ENCODE measurements at places on chromosomes 11 and 22. TPM values are rescaled to one million over a fixed set of nuclear protein-coding genes. Genes with fewer than 3 reads are reported as not detected.

SLC22A12 gene
- total RNA-seq: not detected

OR8D4 gene
- not detected for total RNA-seq

GALNT18 gene
- 5.7 TPM for total RNA-seq

- DNase-seq: no peak
Measured at GRCh38 chr11:133816146-133816870, 29.0 kb downstream of the SPATA19 start.

DNA sequence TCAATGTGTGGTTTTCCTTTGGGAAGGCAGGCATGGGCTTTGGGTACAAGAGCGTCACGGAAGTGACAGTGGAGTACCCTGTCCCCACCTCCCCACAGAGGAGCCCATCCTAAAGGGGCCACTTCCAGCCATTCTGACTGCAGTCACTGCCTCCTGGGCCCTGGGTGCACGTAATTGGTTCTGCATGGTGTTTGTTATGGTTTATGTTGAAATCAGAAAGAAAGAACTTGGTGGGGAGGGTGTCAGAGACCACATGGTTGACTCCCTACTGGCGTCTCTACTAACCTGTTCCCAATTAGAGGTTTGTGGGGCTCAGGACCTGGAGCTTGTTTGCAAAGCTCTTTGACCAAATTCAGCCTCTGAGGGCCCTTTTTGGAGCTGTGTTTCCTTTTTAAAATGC, 40.8 kb downstream of the RIBC2 start:
- no peak for DNase-seq

- DNase-seq: no peak
Measured at GRCh38 chr22:48594757-48595510, 1232.7 kb downstream of the BRD1 start.

DNA sequence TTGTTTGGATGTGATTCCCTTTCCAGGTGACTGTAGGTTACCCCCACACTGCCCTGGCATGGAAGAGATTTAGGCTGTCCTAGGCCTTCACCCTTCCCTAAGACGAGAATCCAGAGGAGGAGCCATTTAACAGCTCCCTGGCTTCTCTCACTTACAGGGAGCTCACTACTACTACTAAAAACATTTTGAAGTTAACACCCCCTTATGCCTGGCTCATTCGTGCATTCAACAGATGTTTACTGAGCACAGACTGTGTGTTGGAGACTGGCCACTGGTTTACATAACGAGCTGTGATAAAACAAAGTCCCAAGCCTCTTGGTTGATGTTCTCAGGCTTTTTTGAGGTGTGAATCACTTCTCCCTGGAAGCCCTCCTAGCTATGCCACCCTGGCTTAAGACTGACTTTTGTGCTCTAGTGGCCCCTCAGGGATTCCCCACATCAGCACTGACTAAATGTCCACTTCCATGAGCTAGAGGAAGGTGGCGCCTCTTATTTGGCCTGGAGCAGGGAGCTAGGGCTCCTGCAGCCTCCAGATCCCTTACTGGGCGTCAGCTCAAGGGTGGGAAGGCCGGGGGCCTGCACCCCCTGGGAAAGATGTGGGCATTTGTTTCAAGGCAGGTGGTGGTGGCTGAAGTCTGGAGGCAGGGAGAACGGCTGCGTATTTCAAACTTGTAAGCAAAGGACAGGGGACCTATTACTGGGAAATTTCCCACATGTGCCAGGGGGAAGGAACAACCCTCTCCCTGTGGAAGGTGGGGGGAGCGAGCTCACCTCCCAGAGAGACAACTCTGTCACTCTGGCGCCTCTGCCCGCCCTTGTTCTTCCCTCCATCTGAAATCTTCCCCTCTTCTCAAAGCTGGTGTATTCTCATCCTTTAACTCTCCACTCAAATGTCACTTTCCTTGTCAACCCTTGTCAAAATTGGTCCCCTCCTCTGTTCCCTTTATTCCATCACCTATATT, 19.4 kb upstream of the MALAT1 start:
- DNase-seq: peak; percentile 77

DNA sequence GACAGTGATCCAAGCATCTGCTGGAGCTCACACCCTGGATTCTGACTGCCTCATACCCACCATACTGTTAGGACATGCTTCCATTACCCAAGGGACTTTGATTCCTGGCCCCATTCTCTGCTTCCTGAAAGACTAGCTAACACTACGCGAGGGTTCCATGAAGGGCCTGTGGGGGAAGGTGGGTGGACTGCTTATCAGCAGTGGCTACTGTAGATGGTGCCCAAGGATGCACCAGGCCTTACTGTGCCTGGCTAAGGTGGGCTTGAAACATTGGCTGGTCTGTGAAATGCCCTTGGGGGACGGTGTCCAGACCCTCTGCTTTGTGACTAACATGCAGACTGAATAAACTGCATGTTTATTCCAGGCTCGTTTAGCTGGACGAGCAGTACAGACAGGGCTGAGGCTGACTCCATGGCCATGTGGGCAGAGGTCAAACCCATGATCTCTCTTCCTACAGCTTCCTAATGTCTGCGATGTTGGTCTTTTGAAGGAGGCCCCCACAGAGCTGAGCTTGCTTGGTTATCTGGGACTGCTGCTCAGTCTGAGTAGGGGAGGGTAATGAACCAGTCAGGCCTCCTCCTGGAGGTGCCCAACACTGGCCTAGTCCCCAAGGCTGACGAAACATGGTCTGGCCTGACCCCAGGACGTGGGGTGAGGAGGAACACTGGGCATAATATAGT, 48.3 kb upstream of the PHOX2A start:
- peak; percentile 24 for DNase-seq

DNA sequence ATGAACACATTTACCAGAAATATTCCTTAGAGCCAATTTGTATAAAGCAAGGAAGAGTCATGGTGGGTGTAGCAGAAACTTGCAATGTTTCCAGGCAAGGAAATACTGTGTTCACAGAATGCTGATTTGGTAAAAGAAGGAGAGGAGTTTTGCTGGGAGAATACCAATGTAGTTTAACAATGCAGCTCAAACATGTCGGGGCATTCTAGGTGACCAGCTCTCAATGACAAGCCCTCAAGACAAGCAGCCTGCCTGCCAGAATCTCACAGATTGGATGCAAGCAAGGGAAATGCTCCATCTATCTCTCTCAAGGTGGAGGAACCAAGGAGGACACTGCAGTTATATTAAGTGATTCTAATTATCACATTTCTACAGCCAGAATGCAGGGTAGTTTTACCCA, 190.4 kb downstream of the MAML2 start:
- DNase-seq: no peak

Measured in left lobe of liver (tissue), 2 donors.